ENCODE measurements at places on chromosomes 13 and 19. TPM values are rescaled to one million over a fixed set of nuclear protein-coding genes. Genes with fewer than 3 reads are reported as not detected.
A peak's percentile ranks its signal among the peaks of the same experiment; 100 is the strongest.

GRCh38 chr13:98222081-98222554, 45.0 kb upstream of the RNF113B start:
- DNase-seq = no peak

DNA sequence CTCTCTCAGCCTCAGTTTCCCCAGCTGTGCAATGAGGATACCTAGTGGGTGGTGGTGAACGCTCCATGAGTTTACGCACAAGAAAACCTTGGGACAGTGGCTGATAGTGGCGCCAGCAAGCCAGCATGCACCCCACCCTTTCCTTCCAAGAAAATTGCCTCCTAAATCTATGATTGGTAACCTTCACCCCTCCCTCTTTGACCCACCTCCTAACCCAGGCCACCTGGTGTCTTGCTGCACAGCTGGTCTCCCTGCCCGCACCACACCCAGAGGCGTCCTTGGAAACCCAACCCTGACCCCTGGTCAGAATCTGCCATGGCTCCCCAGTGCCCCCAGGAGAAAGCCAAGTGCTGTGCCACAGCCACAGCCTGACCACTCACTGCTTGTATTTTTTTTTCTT, 22.8 kb upstream of the BCL3 start:
- DNase-seq = no peak

DNA sequence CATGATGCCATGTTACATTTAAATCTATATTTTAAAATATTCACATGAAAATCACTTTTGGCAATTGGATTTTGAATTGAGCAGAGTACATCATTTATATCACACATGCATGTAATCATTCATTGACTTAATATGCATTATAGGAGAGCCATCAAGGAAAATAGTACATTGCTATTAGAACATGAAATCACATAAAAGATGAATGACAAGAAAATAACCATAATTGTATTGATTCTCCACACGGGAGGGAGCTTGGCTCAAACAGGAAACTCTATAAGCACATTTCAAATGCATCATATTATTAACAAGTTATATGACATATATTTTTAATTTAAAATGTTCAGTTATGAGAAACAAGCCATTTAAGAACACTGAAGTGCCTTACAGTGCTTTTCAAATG, 208.6 kb upstream of the PRR20A start:
- no peak for DNase-seq

- no peak for DNase-seq
Observed at GRCh38 chr19:48186541-48186991, 16.1 kb downstream of the ZSWIM9 start.

DNA sequence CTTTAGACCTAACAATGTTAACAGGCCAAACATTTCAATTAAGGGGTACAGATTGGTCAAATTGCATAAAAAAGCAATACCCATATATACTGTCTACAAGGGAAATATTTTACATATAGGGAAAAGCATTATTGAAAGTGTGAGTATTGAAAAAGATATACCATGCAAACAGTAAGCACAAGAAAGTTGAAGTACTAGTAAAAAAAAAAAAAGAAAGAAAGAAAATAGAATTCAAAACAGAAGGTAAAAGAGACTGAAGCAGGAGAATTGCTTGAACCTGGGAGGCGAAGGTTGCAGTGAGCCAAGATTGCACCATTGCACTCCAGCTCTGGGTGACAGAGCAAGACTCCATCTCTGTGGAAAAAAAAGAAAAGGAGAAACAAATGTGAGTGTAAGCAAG, 5.3 kb upstream of the TEX101 start:
- DNase-seq = no peak

GRCh38 chr13:61370520-61370919, 45.1 kb downstream of the PCDH20 start:
- DNase-seq = no peak

DNA sequence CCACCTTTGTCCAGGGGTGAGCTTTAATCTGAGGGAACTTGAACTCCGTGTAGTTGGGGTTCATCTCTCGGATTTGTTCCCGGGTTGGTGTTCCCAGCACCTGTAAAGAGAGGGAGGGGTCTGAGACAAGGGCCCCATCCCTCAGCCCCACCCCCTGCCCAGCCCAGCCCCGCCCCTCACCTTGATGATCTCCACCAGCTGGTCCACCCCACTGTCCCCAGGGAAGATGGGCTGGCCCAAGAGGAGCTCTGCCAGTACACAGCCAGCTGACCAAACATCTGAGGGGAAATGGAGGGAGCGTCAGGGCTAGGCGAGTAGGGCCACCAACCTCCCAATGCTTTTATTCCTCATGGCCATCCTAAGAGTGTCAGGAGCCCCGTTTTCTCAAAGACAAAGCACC, 9.3 kb downstream of the GSK3A start:
- DNase-seq = no peak

DNA sequence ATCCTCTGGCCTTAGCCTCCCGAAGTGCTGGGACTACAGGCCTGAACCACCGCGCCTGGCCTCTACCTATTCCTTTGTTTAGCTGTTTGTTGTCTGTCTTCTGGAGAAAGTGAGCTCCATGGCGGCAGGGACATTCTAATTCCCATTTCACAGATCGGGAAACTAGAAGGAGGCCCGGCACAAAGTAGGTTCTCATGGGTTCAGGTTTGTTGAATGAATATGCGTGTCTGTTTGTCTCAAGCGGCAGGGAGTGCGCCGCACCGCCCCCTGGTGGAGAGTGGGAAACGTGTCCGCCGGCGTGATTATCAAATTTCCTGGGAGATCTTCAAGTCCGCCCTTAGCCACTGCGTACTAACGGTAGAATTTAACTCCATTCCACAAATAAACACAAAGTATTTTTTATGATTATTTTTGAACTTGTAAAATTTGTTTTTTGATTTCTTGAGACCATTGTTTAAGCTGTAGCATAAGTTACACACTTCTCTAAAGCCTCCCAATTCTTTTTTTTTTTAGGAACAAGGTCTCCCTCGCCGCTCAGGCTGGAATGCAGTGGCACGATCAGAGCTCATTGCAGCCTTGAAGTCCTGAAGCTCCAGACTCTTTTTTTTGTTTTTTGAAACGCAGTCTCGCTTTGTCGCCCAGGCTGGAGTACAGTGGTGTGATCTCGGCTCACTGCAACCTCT, 8.9 kb upstream of the CCDC9 start:
- peak; percentile 66 for DNase-seq

- no peak for DNase-seq
Observed at GRCh38 chr13:93298713-93299112, 72.1 kb downstream of the GPC6 start.

DNA sequence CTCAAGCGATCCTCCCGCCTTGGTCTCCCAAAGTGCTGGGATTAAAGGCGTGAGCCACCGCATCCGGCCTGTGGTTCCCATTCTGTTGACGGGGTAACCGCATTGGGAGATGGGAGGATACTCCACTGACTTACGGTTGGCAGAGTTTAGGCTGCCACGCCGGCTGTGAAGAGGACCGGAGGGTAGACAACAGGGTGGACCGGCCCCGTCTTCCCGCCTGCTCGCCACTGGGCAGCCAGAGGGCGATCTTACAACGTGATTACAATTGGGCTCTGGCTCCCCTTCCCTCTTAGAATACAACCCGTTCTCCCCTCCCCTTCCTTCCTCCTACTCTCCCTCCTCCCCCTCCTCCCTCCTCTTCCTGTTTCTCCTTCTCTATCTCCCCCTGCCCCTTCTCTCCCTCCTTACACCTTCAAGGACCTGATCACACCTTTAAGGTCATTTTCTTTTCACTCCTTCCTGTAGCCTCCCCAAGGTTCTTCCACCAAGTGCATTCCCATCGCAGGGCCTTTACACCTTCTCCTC, 957 bp upstream of the CCDC194 start:
- DNase-seq = no peak

- no peak for DNase-seq
Observed at GRCh38 chr19:57465680-57466381, 8.9 kb upstream of the VN1R1 start.

- no peak for DNase-seq
Observed at GRCh38 chr13:80841414-80841813, 500.5 kb upstream of the SPRY2 start.

DNA sequence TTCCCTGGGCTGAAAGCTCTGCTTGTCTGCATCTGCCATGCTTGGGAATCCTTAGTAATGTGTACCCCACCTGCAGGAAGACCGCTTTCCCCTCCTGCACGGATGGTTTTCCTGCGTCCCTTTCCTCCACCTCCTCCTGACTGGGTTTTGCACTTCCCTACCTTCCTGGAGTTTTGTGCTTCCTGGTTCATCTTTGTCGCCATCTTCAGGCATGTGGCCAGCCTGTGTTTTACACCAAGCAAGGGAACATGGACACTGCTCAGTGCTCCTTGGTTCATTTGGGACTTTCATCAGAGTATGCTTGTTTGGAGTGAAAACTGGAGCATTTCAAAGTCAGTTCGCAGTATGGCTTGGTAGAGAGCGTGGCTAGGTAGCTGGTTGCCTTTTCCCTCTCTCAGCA, 30.7 kb downstream of the ERICH6B start:
- no peak for DNase-seq

GRCh38 chr13:110413676-110414040, 106.6 kb downstream of the COL4A2 start:
- DNase-seq = no peak

DNA sequence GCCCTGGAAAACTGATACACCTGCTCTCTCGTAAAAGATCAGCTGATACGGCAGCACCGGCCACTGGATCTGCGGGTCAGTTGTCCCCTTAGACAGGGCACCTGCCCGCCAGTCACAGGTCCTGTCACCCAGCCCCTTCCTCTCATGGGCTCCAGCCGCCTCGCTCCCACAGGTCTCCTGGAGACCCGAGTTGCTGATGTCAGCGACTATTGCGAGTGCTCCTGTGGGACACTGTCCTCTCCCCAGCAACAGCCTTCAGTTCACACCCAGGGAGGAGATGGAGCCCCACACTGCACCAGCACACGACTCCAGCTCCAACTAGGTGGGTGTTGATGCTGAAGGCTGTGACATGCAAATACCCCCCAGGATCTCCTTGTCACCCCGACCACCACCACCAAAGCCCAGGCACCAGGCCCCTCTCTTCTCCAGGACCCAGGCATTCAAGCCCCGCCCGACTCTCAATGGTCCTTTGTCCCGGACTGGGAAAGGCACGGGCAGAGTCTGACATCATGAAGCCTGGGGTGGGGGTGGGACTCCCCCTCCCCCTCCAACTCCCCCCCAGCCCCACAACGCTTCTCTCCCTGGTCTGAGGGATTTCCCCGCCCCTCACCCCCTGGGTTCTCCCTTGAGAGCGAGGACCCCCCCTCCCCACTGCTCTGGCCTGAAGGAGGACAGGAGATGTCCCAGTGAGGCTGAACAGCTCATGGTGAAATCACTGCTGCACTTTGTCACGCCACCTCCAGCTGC, 1.4 kb upstream of the MAG start:
- no peak for DNase-seq

GRCh38 chr19:45781214-45782161, 802 bp downstream of the DMPK start:
- no peak for DNase-seq

GRCh38 chr19:45464852-45465441, 2.8 kb upstream of the FOSB start:
- no peak for DNase-seq

DNA sequence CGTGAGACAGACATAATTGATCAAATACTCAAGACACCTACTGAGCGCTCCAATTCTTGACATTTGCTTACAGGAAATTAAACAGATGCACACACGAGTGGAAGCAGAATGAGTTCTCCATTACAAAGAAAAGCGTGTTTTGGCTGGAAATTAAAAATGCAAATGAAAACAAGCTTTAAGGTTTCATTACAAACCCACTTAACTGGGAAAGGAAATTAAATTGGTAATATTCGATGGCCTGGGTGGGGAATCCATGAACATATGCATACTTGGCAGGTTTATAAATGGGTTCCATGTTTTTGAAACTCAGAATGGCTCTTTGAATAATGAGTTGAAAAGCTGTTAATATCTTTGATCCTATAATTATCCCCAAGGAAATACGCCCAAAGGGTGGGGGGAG, 178.0 kb downstream of the IER2 start:
- DNase-seq = no peak

DNA sequence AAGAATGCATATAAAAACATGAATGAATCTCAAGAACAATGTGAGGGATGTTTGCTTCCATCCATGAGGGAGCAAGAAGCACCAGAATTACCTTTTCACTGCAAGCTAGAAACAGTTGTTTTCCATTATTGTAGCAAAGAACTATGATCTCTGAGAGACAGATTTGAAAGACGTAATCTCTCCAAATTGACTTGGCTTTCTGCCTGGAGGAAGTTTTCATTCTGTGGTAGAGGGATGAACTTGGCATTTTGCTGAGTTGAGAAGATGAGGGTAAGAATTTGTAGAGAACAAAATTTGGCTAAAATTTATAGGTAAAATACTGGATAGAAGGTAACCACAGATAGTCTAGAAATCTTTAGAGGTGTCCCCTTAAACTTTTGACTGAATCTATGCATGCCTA, 496.8 kb downstream of the TDRD3 start:
- no peak for DNase-seq

DNA sequence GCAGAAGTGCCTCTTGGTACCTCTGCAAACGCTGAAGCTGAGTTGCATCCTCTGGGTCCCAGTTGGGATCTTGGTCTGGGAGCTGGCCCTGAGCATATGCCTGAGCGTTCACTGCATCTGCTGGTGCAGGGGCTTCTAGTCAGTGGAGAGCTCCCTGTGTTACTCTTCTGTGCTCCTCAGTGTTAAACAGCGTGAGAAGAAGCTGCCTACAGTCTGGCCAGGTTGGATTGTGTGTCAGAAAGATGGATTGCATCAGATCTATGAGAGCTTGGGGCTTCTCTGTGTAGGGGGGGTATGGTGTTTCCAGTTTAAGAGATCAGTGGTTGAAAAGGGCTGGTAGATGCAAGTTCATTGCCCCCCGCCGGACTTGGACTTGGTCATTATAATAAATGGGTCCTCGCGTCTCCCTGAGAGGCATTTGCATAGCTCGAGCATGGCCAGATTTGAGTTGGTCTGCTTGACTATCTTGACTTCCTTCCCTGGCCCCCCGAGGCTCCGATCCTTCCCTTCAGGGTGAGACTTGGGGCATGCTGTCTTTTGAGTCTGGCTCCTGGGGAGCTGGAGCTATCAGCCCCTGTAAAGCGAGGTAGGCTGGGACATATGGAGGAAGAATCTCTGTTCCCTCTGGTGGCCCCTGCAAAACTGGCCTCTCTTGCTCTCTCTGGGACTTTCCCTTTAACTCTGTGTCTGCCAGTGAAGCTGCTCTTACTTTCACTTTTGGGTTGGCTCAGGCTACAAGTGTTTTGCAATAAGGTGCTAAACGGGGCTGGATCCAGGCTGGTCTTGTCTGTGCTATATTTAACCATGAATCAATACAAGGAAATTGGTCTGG, 52.9 kb downstream of the OR10H4 start:
- DNase-seq = no peak

The KLK15 gene
- not detected for total RNA-seq

The RFC3 gene
- 21.1 TPM for total RNA-seq

The LGALS14 gene
- total RNA-seq = not detected

The TRAPPC5 gene
- 88.8 TPM for total RNA-seq

The CYP4F8 gene
- total RNA-seq = not detected

The GPC6 gene
- total RNA-seq = 50.3 TPM

The GNG7 gene
- total RNA-seq = 11.3 TPM

The FCER2 gene
- total RNA-seq = not detected

The PSPC1 gene
- 92.3 TPM for total RNA-seq

The FGF21 gene
- not detected for total RNA-seq

Data from progenitor cell of endocrine pancreas (in vitro differentiated cells).